Nucleus accumbens (tissue), 56 donors: ENCODE measurements at places on chromosomes 5 and 9.

- no peak for DNase-seq
Measured at GRCh38 chr9:134210511-134210907, 46.1 kb upstream of the RNU6ATAC start.

- no peak for DNase-seq
Measured at GRCh38 chr5:130286971-130287370, 382.7 kb downstream of the CHSY3 start.

- no peak for DNase-seq
Measured at GRCh38 chr9:104287253-104287878, 193.3 kb downstream of the SMC2 start.

- DNase-seq: peak; percentile 69
Measured at GRCh38 chr9:2623288-2624050, 1.9 kb downstream of the VLDLR start.

DNA sequence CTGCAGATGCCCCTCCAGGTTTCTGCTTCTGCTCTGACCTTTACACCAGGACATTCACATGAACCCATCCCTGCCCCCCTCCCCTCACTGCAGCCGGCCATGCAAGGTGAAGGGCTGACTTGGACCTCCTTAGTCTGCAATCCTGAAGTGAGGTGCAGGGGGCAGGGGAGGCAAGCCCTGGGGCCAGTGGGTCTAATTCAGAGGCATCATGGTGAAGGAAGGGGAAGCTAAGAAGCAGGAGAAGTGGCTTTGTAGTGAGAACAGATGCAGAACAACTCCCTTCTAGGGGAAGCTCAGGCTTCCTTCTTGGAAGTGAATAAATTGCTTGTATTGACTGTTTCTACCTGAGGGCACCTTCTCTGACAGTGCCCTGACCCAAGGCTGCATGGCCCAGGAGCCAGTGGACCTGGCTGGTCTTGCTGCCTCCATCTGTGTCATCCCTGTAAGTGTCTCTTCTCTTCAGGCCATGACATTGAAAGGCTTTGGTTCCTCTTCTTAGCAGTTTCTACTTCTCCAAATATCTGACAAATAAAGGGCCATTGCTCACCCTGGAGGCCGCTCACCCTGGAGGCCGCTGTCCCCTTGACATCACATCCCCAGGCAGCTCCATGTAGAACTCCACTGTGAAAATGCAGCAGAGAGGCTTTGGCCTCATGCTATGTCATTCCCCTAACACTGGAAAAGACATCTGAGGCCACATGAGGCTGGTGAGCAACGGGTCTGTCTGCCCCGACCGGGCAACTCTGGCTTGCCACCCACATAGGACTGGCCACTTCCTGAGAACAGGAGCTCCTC is 55.3 kb downstream of the GADD45G start:
- no peak for DNase-seq

DNA sequence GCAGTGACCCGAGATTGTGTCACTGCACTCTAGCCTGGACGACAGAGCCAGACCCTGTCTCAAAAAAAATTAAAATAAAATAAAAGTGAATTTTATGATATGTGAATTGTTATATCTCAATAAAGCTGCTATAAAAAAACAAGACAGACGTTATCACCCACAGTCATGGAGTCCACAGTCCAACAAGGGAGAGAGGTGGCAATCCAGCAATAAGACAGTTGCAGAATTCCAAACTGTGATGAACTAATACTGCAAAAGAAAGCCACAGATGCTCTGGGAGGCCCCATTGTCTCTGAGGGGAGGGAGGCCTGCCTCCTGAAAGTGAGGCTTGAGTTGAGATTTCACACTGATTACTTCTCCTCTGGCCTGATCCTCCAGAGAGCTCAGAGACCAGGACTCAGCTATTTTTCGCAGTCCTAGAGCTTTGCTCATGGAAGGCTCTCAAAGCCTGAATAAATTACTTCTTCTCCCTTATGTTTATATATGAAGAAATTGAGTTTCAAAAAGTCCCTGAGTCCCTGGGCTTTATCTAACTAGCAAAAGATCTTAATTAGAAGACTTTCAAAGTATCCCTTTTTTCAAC is 28.0 kb downstream of the CCNJL start:
- no peak for DNase-seq

DNA sequence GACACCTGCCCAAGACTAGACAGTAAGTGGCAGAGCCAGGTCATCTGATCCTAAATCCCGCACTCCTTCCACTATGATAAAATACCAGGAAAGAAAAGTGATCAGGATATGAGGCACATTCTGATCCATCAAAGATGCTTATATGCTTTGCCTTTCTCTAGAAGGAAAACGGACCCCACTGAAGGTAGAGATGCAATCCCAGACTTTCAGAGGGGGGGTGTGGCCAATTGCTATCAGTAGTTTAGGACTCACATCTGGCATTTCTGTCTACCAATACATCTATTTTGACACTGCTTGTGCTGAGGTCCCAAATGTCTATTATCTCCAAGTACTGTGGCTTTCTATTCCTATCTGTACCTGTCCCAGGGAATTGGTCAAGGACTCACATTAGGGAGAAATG is 1.7 kb downstream of the TRIM52 start:
- no peak for DNase-seq

GRCh38 chr5:89287964-89288363 is 405.0 kb upstream of the MEF2C start:
- no peak for DNase-seq

- DNase-seq: no peak
Measured at GRCh38 chr5:53890490-53890889, 330.1 kb downstream of the NDUFS4 start.

DNA sequence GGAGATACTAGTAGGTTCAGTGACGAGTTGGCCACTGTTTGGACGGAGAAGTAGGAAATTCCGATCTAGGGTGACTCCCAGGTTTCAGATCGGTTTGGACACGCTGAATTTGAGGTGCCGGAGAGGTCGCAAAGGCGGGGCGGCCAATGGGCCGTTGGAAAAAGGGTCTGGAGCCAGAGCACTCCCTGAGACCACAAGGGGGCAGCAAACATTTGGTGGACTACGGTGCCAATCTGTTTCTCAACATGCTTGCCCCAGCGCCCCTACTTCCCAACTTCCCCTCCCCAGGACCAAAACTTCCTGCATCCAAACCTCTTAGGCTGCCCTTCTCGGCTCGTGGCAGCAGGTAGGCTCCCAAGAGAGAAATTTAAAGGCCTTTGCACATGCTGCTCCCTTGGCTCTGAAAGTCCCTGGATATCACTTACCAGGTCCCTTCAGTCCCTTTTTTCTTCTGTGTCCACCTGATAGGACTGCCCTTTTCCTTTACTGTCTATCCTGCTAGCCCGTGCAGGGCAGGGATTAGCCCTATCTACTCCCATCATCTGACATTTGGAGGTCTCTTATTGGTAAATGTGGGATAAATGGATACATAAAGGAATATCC is 992 bp upstream of the RPP25L start:
- DNase-seq: peak; percentile 70

- no peak for DNase-seq
Measured at GRCh38 chr5:132098621-132099020, 25.0 kb downstream of the CSF2 start.

GRCh38 chr5:6319116-6319515 is 59.2 kb downstream of the MED10 start:
- no peak for DNase-seq

- no peak for DNase-seq
Measured at GRCh38 chr9:98940276-98940675, 3.4 kb upstream of the COL15A1 start.

DNA sequence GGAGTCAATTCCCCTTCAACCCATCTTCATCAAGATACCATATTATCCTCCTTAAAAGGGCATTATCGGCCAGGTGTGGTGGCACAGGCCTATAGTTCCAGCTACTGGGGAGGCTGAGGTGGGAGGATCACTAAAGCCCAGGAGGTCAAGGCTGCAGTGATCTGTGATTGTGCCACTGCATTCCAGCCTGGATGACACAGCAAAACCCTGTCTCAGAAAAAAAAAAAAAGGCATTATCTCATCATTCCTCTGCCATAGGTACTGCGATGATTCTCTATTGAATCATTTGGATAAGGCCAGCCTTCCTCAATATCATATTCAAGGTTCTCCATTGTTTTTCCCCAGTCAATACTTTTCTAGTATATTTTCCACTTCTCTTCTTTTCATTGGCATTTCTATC is 39.2 kb upstream of the RAB3C start:
- DNase-seq: no peak

- DNase-seq: no peak
Measured at GRCh38 chr9:77166193-77166592, 11.1 kb upstream of the VPS13A start.

DNA sequence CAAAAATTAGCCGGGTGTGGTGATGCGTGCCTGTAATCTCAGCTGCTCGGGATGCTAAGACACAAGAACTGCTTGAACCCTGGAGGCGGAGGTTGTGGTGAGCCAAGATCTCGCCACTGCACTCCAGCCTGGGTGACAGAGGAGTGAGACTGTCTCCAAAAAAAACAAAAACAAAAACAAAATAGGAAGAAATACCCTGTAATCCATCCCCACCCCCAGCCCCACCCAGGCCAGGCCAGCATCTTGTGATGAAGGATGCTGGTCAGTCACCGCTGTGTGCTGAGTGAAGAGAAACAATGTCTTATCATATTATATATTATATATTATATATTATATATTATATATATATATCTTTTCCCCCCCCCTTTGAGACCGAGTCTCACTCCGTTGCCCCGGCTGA is 15.4 kb upstream of the CCIN start:
- no peak for DNase-seq

- DNase-seq: no peak
Measured at GRCh38 chr5:92401-93220, 643 bp downstream of the PLEKHG4B start.

- no peak for DNase-seq
Measured at GRCh38 chr5:138454121-138454520, 11.2 kb upstream of the EGR1 start.

GRCh38 chr5:54717459-54717858 is 199.9 kb downstream of the SNX18 start:
- DNase-seq: no peak

GRCh38 chr9:134293031-134293521 is 33.2 kb upstream of the RXRA start:
- DNase-seq: no peak

DNA sequence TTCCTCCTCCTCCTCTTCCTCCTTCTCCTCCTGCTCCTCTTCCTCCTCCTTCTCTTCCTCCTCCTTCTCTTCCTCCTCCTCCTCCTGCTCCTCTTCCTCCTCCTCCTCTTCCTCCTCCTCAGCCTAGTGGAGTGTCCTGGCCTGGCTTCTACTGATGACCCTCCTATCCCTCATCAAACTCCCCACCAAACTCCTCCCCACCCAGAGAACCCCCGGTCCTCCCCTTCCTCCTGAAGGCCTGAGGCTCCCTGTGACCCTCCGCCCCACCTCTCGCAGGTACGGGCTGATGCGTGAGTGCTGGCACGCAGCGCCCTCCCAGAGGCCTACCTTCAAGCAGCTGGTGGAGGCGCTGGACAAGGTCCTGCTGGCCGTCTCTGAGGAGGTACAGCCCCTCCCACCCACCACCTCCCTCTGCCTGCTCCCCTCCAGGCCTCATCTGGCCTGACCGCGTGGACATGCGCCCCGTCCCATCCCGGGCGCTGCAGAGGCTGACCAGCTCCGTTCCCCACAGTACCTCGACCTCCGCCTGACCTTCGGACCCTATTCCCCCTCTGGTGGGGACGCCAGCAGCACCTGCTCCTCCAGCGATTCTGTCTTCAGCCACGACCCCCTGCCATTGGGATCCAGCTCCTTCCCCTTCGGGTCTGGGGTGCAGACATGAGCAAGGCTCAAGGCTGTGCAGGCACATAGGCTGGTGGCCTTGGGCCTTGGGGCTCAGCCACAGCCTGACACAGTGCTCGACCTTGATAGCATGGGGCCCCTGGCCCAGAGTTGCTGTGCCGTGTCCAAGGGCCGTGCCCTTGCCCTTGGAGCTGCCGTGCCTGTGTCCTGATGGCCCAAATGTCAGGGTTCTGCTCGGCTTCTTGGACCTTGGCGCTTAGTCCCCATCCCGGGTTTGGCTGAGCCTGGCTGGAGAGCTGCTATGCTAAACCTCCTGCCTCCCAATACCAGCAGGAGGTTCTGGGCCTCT is 10.6 kb downstream of the FGFR4 start:
- no peak for DNase-seq

DNA sequence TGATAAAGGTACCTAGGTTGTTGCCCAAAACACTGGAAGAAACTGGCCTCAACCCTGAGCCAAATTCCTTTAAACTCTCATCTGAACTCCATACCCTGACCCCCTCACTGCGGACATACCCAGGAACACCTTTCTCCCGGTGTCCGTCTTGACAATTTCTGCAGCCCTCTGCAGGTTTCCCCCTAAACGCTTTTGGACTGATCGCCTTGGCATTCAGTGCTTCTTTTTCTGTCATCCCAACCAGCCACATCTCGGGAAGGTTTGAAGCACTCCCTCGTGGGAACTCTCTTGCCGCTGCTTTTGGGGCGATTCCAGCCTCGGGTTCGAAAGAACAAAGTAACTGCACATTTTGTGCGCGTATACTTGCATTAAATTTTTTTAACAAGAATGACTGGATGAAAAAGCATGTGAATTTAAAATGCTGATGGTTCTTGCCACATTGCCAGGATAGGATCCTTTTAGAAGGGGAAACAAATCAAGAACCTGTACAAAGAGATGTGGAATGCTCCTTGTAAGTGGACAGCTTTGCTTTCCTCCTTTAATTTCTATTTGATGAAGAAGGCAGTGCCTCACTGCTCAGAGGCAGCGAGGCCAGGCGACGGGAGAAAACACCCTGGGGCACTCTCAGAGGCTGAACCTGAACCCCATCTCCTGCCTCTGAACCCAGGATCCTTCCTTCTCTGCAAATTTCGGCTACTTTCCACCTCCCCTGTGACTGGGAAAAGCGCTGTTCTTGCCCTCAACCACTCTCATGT is 615 bp downstream of the PSMD5 start:
- DNase-seq: no peak

DNA sequence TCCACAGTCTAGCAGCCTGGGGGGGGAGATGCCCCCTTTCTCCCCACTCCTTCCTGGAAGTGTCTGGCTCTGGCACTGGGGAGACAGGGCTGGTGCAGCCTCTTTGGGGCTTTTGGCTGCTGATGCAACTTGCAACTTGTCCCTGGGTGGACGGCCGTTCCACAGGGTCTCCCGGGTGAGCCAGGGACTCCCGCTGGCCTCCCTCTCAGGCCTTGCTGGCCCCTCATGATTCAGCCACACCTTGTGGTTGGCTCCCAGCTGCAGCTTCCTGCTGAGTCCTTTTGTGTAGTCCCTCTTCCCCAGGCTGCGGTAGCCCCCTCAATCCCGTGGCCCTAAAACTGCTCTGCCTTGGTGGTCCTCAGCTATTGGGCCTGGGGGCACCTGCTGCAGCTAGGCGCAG is 283.5 kb downstream of the PBX3 start:
- no peak for DNase-seq

DNA sequence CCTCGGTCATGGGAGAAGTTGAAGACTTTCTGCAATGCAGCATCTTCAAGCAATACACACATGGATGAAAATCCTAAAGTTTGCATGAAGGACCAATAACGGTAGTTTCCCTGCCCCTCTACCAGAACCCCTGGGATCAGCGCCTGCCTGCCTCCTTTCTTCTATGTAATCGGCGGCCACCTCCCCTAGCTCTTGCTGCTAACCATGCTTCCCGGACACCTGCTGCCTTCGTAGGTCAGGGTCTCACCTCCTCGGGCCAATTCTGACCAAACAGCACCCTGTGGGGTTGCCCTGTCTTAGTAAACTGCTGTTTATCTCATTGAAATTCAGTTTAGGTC is 388 bp upstream of the MED10 start:
- no peak for DNase-seq

GRCh38 chr9:123033864-123034601 is 566 bp downstream of the GPR21 start:
- no peak for DNase-seq
